ENCODE measurements at places on chromosomes 7 and 10.

DNA sequence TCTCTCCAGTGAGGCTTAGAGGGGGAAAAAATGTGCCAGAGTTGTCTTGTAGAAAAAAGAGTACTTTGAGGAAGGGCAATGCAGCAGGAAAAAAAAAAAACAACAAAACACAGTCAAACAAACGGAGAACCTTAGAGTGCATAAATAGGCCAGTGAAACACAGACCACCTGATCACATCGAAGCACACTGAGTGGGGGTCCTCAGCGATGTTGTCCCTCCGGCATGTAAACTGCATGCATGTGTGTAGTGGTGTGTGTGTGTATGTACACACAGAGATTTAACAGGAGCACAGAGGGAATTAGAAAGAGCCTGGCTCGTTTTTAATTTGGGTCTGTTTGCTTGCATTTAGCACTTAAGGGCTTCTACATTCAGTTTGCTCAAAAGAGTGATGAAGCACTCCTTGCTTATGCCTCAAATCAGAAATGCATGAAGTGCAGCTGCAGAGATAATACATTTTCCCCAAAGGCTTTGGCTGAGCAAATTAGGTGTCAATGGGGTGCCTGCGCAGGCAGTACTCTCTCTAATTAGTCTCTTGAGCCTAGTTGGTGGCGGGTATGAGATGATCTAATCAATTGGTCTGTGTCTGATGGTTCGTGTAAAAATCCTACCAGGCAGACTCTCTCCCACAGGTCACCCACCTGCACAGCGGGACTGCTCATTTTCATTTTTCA, 62.7 kb upstream of the FZD1 start:
- no peak for DNase-seq

- DNase-seq = no peak
Observed at GRCh38 chr7:139108266-139109187, 993 bp downstream of the ZC3HAV1 start.

- DNase-seq = peak; percentile 69
Observed at GRCh38 chr7:140263277-140263676, 86.5 kb upstream of the KDM7A start.

- peak; percentile 48 for DNase-seq
Observed at GRCh38 chr10:86046845-86047460, 319.6 kb downstream of the GRID1 start.

DNA sequence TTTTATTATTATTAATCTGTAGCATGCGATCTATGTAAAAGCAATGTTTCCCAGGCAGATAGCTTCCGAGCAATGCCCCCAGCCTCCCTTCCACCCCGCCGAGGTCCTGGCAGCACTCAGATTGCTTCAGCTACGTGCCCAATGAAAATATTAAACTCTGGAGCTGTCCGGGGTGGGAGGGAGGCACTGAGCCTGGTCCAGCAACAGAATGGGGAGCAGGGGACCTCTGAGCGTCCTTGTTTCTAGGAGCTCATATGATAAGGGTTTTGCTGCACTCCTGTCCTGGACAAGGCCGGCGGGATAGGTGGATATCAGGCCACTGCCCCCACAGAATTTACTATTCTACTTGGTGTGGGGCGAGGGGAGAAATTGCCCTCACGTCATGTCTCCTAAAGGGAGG, 44.5 kb upstream of the CDK1 start:
- DNase-seq = no peak

- no peak for DNase-seq
Observed at GRCh38 chr7:135333200-135333599, 99.6 kb downstream of the STRA8 start.

GRCh38 chr10:1464881-1465417, 272.4 kb downstream of the ADARB2 start:
- no peak for DNase-seq

DNA sequence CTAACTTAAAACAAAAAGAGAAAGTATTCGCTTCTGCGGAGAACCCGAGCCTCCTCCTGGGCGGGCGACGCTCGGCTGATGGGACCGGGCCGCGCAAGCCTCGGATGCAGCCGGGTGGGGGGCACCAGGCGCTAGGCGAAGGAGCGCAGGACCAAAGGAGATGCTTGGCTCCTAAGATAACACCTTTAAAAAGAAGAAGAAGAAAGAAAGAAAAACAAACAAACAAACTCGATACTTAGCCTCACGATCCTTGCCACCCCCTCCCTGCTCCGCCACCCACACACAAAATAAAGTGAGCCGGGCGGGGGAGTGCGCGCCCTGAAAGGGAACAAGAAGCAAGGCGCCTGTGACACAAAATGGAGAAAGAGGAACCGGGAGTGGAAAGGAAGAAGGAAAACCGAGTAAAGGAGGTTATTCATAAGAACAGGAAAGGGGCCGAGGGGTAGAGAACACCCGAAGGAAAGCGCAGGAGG, 34.0 kb upstream of the EBLN1 start:
- DNase-seq = peak; percentile 75

GRCh38 chr10:34235164-34235832, 579.8 kb downstream of the PARD3 start:
- DNase-seq = no peak

- no peak for DNase-seq
Observed at GRCh38 chr7:77244222-77244934, 44.8 kb upstream of the FGL2 start.

- no peak for DNase-seq
Observed at GRCh38 chr7:98200364-98200763, 10.9 kb upstream of the BHLHA15 start.

DNA sequence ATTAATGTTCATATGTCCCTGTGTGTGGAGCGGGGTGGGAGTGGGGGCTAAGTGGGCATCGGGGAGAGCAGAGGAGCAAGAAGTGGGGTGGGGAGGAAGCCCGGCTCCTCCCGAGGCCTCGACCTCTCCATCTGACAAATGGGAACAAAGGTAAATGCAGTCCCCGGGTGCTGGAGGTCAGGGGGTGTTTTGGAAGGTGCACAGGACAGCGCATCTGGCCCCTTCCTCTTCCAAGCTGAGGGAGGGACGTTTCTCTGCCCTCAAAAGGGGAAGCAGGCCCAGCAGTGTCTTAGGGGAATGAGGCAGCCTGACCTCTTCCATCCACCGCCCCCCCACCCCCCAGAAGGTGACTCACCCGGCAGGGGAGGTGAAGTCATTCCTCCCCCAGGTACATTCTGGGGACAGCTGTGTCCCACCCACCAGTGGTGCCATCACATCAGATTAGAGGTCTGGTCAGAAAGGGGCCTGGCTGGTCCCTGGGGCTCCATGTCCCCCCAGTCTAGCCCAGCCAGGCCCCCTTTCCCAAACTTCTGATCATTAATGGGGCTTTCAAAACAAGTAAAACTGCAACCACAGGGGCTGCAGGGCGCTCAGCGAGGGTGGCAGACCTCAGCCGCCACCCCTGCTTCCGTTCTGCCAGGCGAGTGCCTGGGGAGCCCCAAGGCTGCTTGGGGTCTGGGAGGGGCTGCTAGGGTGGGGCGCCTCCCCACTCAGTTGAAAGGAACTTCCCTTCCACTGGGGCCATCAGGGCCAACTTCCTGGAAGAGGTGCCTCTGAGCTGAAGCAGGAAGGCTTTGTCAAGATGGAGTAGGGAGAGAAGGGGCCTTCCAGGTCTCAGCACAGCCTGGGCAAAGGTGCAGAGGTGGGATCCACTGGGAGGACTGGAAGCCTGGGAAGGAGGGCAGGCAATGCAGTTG, 10.8 kb downstream of the LFNG start:
- DNase-seq = peak; percentile 91

GRCh38 chr10:110636572-110636931, 7.6 kb upstream of the RBM20 start:
- no peak for DNase-seq

DNA sequence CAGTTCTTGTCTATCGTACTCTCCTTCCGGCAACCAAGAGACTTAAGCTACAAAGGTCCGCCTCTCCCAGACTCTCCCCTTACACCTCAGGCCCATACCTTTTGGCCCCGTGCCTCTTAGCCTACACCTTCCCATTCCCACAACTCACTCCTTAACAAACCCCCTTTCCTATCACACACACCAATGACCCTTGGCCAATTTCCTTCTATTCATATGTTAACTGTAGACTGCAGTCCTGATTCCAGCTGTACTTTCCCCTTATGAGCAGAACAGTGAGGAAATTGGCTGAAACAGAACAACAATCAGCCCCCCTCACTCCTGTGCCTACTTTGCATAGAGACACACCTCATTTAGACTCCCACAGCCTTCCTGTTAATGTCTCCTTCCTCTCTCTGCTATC, 1.4 kb upstream of the TMEM139 start:
- DNase-seq = no peak

GRCh38 chr7:108794466-108794865, 224.8 kb downstream of the DNAJB9 start:
- no peak for DNase-seq

DNA sequence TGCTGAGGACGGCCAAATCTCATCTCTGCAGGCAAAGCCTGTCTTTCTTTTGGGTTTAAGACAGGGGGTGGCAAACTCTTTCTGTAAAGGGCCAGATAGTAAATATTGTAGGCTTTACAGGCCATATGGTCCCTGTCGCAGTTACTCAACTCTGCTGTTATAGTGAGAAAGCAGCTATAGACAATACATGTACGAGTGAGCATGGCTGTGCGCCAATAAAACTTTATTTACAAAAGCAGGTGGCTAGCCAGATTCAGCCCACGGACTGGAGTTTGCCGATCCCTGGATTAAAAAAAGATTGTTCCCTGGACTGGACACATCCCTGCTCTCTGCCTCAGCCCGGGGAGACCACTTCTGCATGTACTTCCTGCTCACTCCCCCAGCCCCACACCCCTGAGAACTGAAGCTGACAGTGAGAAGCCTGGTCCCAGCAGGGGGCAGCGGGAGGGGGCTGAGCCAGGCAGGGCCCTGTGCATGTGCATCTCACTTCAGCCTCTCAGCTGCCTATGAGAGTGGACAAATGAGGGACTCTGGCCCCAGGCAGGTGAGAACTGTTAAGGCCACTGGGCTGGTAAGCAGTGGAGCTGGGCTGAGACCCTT, 392.4 kb downstream of the PLXNA4 start:
- DNase-seq = no peak

DNA sequence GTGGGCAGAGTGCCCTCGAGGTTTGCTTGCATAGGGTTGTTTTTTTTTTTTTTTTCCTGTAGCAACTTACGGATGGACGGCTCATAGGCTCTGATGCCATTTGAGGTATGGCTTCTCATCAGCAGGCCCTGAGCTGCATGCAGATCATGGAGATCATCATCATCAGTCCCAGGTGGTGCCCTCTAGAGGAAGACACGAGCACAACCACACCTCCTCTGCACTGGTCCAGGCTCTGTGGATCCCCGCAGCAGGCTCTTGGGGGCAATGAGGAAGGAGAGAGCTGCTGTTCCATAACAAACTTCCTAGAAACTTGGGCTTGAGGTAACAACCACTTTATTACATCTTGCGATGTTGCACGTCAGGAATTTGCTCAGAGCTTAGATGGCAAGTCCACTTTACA, 132.7 kb upstream of the CXCL12 start:
- DNase-seq = peak; percentile 12

DNA sequence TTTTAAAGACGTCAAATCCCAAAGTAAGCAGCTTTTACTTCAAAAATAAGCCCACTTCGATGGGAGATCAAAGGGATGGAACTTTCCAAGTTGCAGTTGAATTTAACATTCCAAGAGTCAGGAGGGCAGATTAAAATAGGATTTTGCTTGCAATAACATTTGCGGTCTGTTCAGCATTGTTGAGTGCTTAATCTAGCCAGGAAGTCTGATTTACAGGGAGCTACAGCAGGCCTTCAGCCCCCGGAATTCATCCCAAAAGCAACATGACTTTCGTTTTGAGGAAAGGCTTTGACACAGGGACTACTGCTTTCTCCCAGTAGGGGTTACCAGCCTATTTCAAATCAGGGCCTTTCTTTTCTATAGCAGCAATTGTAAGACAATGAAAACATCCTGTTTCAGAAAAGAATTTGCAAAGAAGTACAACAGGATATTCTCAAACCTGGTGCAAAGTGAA, 279.6 kb upstream of the PITRM1 start:
- no peak for DNase-seq

DNA sequence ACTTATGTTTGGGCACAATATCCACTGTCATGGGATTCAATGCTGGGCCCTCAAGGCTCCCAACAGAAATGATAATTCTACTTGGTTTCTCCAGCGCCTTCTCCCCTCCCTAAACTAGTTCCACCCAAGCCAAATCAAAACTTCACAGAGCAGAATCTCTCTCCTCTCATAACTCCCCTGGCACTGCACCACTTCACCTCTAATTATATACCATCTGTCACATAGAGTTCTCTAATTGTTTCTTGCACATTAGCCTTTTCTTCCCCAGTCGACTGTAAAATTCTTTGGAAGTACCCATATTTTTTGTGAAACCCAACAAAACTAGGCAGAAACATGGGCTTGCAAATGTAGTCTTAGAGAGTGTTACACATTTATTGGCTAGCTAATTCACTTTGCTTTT, 8.1 kb downstream of the SGMS1 start:
- DNase-seq = no peak

DNA sequence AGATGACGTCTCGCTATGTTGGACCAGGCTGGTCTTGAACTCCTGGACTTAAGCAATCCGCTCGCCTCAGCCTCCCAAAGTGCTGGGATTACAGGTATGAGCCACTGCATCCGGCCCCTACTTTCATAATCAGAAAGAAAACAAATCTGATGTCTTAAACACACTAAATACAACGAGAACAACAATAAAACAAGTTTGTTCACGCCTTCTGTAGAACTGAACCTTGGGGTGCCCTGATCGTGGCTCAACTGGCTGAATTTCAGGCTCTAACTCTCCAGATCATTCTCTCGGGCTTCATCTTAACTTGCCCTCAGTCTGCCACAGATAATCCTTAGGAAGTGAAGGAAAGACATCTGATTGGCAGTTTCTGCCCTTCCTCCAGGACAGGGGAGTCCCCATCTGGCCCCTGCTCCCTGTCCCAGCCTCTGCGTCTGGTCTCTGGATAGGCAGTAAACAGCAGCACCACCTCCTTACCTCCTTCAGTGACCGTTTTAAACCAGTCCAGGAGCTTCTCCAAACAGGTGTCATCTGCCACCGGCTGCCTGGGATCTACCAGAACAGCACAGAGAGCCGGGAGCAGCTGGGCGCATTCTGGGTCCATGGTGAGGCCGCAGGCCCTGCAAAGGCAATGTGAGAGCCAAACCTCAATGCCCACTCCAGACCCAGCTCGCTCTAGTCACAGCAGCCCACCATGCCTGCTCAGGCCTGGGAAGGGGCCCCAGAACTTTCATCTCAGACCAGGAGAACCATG, 1.3 kb downstream of the BRAT1 start:
- DNase-seq = no peak

Data from activated CD4-positive, alpha-beta T cell treated with anti-CD3 and anti-CD28 coated beads, Interleukin-2, Interleukin-6, amounts not matched to agents 100 ng/mL and 50 ng/mL, durations not matched to agents 16 hours and 8 hours (primary cell).